ENCODE measurements at places on chromosomes 6 and 20. TPM values are rescaled to one million over a fixed set of nuclear protein-coding genes. Genes with fewer than 3 reads are reported as not detected.

DNA sequence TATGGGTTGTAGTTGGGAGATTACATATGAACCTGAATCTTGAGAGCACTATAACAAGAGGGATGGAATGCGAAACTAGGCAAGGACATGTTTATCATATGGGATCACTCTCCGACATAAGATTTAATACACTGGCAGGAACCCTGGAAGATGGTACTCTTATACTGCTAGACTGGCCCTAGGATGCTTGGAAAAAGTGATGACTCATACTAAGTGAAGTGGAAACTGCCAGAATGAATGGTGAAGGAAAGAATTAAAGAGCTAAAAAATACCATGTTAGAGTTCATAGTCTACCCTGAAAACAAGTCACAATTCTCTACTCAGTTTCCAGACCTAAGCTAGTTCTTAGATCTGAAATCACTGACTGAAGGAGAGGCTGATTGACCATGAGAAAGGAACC, 45.5 kb upstream of the THEMIS start:
- no peak for DNase-seq

DNA sequence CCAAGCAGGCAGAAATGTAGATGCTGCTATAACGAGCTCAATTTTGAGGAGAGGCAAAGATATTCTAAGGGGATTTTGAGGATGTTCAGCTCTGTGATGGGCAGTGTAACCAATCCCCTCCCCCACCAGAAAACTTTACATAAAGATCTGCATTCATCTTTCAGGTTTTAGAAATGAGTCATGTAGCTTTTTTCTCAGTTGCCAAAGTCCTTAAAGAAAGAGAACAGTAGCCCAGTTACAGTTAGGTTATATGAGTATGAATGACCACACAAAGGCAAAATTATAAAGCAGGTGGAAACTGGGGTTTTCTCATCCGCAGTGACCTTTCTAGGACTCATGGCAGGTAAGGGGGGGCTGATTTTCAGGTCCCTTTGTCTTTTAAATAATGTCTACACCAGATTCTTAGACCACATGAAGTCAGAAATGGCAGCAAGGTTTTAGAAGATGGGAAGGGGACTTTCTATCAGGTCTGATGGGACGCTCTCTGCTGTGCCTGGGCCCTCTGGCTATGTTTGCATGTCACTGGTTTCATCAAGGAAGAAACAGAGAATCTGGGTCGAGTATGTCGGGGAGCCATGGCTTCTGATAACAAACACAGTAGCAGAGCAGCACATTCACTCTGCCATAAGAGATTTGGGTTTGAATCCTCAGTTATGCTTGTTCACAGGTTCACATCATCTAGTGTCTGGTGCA, 94.7 kb downstream of the CLIC5 start:
- no peak for DNase-seq

DNA sequence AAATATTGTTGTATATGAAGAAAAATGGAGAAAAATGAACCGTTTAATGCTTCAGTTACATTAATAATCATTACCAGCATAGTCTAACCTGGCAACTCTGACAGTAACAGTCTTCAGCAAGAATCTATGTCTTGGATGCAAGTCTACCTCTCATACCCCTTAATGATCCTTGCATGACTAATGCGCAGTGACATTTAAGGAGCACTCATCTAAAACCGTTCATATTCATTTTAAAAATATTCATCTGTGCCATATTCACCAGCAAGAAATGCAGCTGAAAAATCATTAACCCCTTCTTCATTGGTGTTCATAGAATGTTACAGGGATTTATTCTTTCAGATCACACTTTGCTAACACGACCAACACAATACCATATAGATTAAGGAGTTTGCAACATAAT, 227.2 kb upstream of the ASCC3 start:
- DNase-seq: no peak

DNA sequence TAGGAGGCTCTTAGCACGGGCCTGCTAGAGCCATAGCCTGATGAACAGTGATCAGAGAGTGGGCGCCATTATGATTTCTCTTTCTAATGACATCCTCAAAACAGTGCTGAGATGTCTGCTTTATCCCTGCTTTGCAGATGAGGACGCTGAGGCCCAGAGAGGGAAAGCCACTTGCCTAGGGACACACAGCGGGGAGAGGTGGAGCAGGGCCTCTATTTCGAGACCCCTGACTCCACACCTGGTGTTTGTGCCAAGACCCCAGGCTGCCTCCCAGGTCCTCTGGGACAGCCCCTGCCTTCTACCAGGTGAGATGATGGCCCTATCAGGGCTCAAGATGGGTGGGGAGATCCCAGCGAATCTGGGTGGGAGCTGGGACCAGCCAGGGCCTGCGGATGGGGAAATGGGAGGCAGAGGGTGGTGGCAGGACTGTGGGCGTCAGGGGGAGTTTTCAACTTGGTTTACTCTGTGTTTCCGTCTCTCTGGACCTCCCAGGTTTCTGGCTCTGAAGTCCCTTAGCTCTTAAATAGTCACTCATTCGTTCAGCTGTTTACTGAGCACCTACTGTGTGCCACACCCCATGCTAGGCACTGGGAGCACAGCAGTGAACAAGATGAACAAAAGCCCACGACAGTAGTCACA, 36.7 kb downstream of the SRC start:
- no peak for DNase-seq

GRCh38 chr20:61620174-61620573, 368.1 kb downstream of the CDH4 start:
- DNase-seq: no peak

Gene ENPP3
- polyA plus RNA-seq: 0.58 TPM

Gene SEMG1
- polyA plus RNA-seq: not detected

Gene LAMA4
- polyA plus RNA-seq: 137 TPM

Gene GRIK2
- polyA plus RNA-seq: 3.7 TPM

Gene RAET1G
- polyA plus RNA-seq: 0.47 TPM

Gene BPIFB1
- not detected for polyA plus RNA-seq
